ENCODE measurements at places on chromosomes 3 and 15. TPM values are rescaled to one million over a fixed set of nuclear protein-coding genes. Genes with fewer than 3 reads are reported as not detected.

Gene PATL2
- 0.19 TPM for total RNA-seq

Gene FRMD5
- total RNA-seq: 10.5 TPM

DNA sequence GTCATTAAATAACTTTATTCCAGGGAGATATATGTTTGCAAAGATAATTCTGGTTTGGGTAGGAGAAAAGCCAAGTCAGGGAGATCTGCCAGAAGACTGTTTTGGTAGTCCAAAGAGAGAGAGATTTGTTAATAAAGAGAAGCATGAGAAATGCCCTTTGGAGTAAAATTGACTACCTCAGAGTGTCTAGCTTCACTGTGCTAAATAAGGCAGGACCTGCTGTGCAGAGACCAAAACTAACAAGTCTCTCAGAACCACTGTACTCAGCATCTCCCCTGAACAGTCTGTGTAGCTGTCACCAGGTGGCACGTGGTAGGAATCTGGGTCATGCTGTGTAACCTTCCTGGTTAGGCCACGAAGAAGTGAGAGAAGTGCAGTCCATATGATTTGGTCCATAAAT, 31.6 kb upstream of the SLC35G2 start:
- DNase-seq: peak; percentile 38

Gene PP2D1
- total RNA-seq: not detected

Gene GABRB3
- not detected for total RNA-seq

Measured in SJSA1 (cell line).